GM04503 (cell line): ENCODE measurements at places on chromosomes 2 and 18.

GRCh38 chr18:58290116-58290695, 246.2 kb downstream of the NEDD4L start:
- no peak for DNase-seq

GRCh38 chr2:12047761-12048160, 301.3 kb downstream of the LPIN1 start:
- no peak for DNase-seq

- DNase-seq: no peak
These were observed 24.3 kb downstream of the TACR1 start for GRCh38 chr2:75174981-75175380.

DNA sequence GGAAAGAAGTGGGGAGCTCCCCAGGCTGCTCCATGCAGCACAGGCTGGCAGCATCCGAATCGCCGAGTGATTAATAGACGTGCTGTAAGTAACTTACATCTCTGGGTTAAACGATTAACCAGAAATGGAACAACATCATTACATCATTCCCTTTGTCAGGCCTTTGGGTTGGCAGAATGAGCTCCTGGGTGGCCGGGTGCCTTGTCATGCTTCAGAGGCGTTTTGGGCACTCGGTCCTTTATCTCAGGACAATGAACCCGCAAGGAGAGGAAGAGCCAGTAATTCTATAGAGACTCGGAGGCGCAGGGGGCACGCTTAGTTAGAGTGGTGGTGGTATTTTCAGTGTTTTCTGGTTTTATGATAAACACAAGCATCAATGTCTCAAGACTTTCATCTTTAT, 146.9 kb upstream of the TPO start:
- no peak for DNase-seq

- no peak for DNase-seq
These were observed 34.5 kb downstream of the SCRN3 start for GRCh38 chr2:174430066-174430465.

DNA sequence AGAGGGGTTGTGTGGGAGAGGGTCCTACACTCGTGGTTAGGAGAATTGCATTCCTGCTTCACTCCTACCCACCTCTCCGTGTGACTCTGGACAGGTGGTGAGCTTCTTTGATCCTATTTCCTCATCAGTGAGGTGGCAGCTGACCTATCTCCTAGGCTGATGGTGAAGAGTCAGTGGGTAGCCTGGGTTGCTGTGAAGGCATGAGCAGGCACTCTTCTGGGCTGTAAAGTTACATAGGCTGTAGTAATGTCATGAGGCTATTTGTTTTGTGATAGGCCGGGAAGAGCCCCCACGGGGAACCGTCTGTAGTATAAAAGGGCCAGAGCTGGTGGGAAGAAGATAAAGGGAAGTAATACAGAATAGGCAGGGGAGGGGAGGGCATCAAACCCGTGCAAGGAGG, 83.8 kb downstream of the TMEM247 start:
- DNase-seq: no peak

DNA sequence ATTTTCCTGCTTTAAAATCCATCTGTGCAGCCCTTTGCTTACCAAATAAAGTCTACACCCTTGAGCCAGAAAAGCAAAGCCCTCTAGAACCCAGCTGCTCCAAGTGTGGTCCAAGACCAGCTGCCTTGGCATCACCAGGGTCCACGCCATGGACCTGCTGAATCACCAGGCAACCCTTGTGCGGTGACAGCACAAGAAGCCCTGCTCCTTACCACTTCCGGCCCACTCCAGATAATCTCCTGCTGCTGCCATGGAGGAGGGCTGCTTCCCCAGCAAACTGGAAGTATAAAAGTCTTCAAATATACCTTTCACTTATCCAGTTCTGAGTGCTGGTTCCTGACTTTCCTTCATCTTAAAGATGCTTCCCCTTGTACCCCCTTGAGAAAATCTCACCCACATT, 106.0 kb upstream of the PKDCC start:
- DNase-seq: no peak

GRCh38 chr18:58859907-58860306, 4.8 kb upstream of the ZNF532 start:
- DNase-seq: no peak

DNA sequence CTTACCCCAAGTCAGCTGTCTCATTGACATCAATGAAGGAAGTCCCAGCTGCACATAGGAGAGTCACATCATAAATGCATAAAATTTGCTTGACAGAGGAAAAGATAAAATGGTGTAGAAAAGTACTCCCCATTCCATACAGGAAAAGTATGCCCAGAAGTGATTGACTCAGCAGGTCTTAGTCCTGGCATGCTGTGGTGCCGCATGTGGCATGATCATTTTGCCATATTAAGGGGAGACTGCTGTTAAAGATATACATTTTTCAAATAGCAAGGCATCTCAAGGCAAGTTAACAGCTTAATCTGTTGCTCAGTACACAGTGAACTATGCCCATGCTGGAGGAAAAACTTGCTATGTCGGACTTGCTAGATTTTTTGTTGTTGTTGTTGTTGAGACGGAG, 8.1 kb downstream of the COPS7B start:
- DNase-seq: no peak

DNA sequence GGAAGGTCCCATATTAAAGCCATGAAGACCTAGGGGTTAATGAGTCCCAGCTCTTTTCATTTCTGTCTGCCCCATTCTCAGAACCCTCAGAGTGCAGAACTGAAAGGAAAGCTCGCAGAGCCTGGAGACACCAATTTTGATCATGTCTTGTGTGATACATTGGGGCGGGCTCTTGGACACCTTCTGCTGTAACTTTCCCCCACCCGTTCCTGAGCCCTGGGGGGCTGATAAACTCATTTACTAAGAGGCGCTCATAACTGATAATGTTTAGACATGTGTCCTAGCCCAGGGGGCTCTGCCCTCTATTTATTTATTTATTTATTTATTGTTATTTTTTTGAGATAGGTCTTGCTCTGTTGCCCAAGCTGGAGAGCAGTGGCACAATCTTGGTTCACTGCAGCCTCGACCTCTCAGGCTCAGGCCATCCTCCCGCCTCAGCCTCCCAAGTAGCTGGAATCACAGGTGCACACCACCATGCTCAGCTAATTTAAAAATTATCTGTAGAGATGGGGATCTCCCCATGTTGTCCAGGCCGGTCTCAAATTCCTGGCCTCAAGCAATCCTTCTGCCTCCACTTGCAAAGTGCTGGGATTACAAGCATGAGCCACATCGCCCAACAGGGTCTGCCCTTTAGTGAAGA, 72.4 kb upstream of the HAAO start:
- DNase-seq: no peak

- DNase-seq: no peak
These were observed 97.4 kb downstream of the ANKRD36 start for GRCh38 chr2:97210325-97210724.

GRCh38 chr2:196954001-196954400, 27.5 kb upstream of the PGAP1 start:
- no peak for DNase-seq

- no peak for DNase-seq
These were observed 70.6 kb downstream of the GDF7 start for GRCh38 chr2:20737505-20737904.

DNA sequence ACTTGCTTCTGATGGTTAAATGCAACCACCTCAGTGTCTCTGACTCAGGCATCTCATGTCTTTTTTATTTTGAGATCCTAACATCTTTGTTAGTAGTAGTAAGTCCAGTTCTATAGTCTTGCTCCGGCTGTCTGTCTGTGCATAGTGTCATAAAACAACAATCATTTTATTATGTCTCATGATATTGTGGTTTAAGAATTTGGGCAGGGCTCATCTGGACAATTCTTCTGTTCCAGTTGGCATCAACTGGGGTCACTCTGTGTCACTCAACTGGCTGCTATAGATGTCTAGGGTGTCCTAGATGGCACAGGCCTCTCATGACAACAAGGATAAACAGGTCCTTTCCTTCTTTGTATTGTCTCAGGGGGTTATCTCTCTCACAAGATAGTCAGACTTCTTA, 299.6 kb upstream of the ZNF521 start:
- DNase-seq: no peak

GRCh38 chr2:42141687-42142546, 27.2 kb upstream of the EML4 start:
- DNase-seq: peak; percentile 74

DNA sequence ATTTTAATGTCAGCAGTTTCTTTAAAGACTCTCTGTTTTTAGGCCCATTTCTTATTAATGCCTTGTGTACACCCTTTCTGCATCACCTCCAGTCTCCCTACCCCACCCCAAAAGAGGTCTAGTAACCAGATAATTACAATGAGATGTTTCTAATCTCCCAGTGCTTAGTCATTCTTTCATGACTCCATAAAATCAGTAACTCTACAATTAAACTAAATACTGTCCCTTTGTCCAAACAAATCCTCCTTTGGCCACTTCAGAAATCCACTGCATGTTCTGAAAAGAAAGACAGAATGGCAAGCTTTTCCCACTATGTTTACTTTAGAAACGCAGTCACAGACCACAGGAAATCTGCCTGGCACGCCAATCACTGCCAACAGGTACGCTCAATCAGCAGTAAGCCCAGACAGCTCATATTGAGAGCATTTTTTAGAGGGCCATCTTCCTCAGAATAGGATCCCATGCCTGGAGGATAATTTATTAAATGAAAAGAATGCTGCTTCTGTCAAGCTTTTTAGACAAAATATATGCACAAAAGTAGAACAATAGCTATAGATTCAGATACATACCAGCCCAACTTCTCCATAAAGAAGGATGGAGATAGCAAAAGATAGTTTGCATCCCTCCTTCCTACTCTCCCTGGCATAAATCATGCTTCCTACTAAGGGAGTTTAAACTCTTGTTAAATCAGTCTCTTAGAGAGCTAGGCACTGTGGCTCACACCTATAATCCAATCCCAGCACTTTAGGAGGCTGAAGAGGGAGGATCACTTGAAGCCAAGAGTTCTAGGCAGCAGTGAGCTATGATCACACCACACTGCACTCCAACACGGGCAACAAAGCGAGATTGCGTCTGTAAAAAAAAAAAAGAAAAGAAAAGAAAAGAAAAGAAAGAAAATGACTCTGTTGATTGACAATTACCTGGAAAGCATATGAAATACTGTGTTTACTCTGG, 14.6 kb downstream of the CLASP1 start:
- no peak for DNase-seq

DNA sequence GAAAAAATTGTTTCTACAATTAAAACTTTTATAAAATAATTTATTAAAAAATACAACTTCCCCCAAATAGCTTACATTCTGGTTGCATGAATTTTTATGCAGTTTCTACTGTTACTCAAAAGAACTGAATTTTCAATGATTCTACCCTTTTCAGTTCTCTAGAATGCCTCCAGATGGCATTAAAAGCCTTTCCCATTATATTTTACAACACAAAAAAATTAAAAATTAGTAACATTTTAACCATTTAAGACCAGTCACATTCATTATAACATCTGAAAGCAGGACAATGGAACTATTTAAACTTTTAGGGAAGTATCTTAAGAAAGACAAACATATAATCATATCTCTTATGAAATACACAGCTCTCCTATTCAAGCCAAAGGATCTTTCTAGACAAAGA, 236.0 kb upstream of the REV1 start:
- no peak for DNase-seq

- DNase-seq: no peak
These were observed 18.7 kb upstream of the FABP1 start for GRCh38 chr2:88146590-88146989.

GRCh38 chr2:52431352-52431760, 1336.2 kb upstream of the CHAC2 start:
- DNase-seq: no peak

- no peak for DNase-seq
These were observed 482 bp downstream of the DLGAP1 start for GRCh38 chr18:4454537-4455112.

GRCh38 chr2:145800151-145801091, 1280.5 kb upstream of the ZEB2 start:
- DNase-seq: no peak

- DNase-seq: no peak
These were observed 1.1 kb upstream of the HOXD11 start for GRCh38 chr2:176105730-176106580.

DNA sequence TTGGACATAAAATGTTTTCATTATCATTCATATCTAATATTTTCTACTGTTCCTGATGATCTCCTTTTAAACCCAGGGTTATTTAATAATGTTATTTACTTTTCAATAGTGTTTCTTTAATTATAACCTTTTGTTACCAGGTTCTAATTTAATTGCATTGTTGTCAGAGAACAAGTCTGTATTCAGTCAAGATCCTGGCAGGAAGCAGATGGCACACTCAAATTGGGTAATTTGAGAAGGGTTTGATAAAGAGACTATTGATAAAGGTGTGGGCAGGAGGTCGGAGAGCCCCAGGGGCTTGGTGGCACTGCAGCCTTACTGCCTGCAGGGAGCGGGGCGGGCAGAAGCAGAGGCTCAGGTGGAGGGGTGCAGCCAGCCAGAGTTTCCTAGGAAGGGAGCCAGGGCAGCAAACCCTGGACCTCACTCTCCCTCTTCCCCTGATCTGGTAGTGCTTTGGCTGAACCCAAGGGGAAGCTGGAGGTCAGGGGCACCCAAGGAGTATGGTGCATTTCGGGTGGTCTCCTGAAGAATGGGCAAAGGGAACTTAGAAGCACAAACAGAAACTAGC, 2.3 kb upstream of the KIF1A start:
- DNase-seq: no peak

GRCh38 chr2:179024445-179024844, 25.5 kb downstream of the CCDC141 start:
- DNase-seq: no peak

- DNase-seq: no peak
These were observed 54.8 kb downstream of the ZNF407 start for GRCh38 chr18:74652392-74652988.

DNA sequence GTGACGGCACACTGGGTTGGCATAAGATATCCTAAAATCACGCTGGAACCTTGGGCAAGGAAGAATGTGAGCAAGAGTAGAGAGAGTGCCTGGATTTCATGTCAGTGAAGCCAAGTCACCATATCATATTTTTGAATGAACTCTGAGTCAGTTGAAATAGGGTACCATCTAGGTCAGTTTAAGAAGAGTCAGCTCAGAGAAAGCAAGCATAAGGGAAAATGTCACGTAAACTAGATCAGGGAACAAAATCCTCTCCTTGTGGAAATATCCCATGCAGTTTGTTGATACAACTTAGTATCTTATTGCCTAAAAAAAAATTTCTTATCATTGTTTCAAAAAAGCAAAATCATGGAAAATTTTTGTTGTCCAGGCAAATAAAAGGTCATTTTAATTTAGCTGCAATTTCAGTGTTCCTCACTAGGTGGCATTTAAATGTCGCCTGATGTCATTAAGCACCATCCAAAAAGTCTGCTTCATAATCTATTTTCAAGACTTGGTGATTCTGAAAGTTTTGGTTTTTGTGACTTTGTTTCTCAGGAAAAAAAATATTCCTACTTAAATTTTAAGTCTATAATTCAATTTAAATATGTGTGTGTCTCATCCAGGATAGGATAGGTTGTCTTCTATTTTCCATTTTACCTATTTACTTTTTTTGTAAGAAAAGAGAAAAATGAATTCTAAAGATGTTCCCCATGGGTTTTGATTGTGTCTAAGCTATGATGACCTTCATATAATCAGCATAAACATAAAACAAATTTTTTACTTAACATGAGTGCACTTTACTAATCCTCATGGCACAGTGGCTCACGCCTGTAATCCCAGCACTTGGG, 19.6 kb downstream of the RSAD2 start:
- no peak for DNase-seq

- no peak for DNase-seq
These were observed 97.7 kb downstream of the DGKD start for GRCh38 chr2:233451950-233452349.
